T-helper 9 cell (primary cell): ENCODE measurements at places on chromosomes 7 and 10.

DNA sequence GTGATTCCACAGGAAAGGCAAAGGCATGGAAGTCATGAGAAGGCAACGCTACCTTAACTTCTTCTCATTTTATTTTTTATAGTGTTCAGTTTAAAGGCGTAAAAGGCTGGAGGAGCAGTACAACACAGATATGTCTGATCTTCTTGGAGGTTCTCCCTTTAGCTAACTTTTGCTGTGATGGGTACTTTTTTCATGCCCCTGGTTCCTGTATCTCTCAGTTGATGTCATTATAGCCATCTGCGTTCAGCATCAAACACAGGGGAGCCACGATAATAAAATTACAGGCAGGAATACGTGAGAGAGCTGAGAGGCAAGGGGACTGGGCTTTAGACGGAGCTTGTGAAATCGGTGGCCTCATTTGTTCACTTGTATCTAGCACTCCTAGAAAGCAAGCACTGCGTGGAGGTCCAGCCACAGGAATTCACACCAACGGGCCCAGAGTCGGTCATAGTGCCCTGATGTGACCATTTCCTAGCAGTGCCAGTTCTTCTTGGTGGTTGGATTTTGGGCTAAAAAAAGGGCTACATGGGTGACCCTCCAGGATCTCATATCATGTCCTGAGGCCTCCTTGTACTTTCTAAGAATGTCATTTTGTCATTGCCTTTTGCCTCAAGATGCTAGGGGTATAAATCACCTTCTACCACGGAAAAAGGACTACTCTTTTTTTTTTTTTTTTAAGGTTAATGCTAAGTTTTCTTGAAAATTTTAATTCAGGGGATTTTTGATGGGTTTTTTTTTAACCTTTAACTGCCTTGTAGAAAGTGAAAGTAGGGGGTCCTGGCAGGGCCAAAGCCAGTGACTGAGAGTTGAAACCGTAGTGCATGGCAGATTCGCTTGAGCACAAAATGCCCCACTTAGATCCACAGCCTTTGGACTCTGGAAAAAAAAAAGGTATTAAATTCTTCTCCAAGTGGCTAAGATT lies 191.5 kb downstream of the CELF2 start:
- DNase-seq: no peak

- no peak for DNase-seq
Measured at GRCh38 chr7:110522761-110523200, 568.1 kb upstream of the LRRN3 start.

- DNase-seq: no peak
Measured at GRCh38 chr7:148177972-148178371, 412.6 kb upstream of the C7orf33 start.

GRCh38 chr10:61702584-61702983 lies 39.9 kb downstream of the CABCOCO1 start:
- no peak for DNase-seq
